C1 segment of cervical spinal cord (tissue), 14 donors: ENCODE measurements at places on chromosomes 7 and 10.

DNA sequence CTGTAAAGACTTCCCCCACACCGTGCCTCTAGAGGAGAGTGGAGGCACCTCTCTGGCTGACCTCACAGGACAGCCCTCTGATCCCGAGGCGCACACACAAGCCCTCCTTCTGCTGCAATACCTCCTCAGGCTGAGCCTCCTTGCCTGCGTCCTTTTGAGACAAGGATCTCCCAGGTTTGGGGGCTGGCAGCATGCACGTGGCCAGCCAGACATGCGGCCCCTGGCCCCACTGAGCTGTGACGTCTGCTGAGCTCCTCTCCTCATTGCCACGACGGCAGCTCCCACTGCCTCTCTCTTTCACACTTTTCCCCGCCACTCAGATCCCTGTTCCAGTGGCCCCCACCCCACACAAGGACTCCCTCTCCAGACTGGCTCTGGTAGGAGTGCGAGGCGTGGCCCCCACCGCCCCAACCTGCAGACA, 12.2 kb upstream of the DNAAF5 start:
- no peak for DNase-seq

DNA sequence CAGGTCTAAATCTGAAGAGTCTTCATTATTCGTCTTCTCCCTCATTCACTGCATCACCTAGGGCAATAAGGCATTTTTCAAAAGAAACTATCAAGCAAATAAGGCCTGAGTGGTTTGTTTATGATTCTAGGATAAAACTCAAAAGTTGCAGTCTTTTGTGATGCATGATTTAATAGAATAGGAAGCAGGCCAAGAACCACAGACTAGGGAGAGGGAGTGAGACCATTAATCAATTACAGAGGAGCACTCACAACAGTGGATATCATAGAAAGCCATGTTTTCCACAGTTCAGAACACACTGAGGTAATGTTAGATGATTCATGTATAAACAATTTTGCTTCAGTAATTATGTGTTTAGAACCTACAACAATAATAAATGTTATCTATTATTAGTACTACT, 87.8 kb upstream of the LRRTM3 start:
- no peak for DNase-seq

- DNase-seq = no peak
Observed at GRCh38 chr7:47597379-47597778, 15.5 kb upstream of the TNS3 start.

- DNase-seq = no peak
Observed at GRCh38 chr10:60267802-60268201, 121.9 kb downstream of the ANK3 start.

DNA sequence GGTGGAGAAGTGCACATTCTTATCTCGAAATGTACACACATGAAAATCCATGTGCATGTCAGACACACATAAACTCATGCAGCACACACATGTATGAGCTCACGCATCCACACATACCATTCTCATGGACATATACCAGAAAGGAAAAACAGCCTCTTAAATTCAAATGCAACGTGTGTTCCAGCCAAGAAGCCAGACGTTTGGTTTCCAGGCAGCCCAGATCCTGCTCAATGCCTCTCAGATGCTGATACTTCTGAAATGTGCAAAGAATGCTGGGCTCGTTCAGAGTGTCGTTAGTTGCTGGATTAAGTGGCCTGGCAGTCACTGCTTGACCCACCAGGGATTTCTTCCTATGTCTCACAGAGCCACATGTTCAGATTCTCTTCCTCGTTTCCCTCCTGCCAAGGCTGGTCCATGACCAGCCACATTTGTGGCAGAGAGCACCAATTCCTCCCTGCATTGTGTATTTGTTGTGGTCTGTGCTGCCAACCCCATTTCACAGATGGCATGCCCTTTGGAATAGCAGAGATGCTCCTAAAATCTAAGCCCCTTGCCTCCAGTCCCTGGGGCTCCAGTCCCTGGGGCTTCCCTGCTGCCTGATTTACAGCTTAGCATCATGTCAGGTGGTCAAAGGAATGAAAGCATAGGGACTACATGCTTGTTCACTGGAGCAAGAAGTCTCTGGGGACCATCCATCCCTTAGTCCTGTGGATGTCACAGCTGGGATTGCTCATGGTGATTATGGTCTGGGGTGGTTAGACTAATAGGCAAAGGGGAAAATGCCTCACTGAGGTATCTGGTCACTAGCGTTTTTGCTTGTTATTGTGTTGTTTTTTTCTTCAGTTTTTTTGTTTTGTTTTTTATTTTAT, 426.6 kb downstream of the PLXNA4 start:
- no peak for DNase-seq

DNA sequence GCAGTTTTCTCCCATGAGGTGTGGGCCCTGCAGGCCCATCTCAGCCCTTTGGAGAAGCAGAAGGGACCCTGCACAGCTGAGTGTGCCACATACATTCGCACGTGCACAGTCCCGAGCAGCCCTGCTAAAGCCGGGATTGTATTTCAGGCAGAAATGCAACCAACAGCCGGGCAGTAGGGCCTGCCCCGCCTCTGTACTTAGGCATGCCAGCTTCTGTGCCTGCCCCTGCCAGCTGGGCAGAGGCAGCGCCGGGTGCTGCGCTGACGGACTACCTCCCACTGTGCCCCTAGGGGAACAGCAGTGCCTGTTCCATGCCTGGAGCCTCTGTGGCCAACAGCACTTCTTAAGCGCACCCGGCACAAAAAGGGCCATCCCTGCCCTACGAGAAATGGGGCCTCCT, 170.3 kb downstream of the NEURL1 start:
- DNase-seq = peak; percentile 67

DNA sequence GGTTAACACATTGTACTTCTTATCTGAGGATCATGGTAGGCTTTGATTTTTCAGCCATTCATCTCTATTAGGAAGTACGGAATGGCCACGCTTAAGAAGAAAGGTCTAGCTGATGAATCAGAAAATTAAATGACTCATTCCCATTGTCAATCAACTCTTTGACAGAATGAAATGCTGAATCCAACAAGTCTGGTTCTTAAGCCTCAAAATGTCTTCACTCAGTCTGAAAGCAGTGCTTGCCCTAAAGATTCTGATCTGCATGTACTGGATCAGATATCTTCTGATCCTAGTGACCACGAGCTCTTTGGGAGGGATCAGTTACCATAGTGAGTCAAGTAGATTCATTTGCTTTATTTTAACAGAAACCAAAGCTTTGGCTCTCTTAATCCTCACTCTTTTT, 5.7 kb upstream of the CELF2 start:
- DNase-seq = no peak

GRCh38 chr10:100730725-100731406, 14.5 kb upstream of the PAX2 start:
- no peak for DNase-seq

DNA sequence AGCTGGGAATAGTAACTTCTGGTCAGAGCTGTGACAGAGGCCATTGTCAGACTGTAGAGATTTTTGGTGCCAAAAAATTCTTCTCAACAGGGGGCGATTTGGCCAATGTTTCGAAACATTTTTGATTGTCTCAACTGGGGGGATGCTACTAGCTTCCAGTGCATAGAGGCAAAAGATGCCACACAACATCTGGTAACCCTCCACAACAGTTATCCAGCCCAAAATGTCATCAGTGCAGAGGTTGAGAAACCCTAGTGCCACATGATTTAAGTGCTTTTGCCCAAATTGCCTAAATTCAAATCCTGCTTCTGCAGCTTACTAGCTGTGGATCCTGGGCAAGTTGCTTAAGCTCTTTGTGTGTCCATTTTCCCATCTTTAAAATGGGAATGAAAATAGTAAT, 71.9 kb downstream of the FZD1 start:
- no peak for DNase-seq

GRCh38 chr10:96609510-96609909, 22.7 kb upstream of the TM9SF3 start:
- DNase-seq = no peak

GRCh38 chr10:3955955-3956617, 171.1 kb upstream of the KLF6 start:
- DNase-seq = no peak

DNA sequence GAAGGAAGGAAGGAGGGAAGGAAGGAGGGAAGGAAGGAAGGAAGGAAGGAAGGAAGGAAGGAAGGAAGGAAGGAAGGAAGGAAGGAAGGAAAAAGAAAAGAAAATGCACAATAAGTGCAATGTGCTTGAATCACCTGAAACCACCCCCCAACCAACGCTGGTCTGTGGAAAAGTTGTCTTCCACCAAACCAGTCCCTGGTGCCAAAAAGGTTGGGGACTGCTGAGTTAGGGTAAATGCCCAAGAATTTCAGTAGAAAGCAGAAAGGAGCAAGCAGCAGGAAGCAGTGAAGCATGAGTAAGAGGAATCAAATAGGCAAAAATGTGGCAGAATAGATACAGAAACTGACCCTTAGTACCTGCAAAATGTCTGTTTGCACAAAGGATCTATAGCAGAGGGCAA, 137.2 kb downstream of the JCAD start:
- no peak for DNase-seq

DNA sequence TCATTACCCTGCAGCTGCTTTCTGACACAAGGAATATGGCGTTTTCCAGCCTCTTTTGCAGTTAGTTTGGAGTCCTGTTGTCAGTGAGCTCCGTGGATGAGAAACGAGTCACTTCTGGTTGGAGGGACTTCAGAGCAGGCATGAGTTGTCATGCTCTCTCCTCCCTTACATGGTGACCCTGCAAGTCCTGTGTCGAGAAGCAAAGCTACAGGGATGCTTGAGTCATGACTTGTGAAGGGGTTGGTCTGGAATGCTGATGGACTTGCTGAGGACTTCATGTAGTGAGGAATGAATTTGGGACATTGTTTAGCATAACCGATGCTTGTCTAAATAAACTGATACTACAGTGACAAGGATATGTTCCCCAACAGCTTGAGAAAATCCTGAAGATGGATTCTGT, 108.8 kb downstream of the ADCYAP1R1 start:
- DNase-seq = no peak

GRCh38 chr7:50166997-50167965, 74.2 kb upstream of the ZPBP start:
- DNase-seq = no peak

- DNase-seq = no peak
Observed at GRCh38 chr10:12158111-12158510, 28.6 kb downstream of the SEC61A2 start.

- no peak for DNase-seq
Observed at GRCh38 chr7:67463983-67464382, 467.4 kb downstream of the TYW1 start.

DNA sequence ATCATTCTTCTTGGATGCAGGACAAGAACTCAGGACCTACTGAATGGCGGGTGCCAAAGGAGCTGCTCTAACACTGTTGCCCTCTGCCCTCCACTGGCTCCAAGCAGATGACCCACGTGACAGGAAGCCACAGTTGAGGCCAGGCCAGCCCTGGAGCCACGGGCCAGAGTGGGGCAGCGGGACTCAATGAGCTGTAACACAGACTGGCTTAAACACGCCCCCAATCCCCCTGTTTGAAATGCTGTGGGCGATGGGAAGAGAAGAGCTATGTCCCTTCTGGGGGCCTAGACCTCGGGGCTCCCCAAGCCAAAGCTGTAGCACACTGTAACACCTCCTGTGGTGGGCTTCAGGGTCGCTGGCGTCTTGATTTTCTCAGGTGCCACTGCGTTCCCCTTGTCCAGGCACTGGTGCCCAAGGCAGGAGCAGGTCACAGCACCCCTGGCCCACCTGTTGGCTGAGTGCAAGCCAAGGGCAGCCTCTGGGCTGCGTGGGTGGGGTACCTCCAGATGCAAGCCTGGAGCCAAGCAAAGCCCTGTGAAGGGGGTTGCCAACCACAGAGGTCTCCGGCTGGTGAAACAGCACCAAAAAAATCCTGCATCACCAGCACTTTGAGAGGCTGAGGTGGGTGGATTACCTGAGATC, 18.6 kb upstream of the ZMIZ2 start:
- DNase-seq = no peak

GRCh38 chr10:3978761-3979160, 193.8 kb upstream of the KLF6 start:
- no peak for DNase-seq

- DNase-seq = no peak
Observed at GRCh38 chr7:124263232-124263827, 230.5 kb upstream of the TMEM229A start.

- no peak for DNase-seq
Observed at GRCh38 chr7:46558482-46559193, 637.6 kb upstream of the IGFBP3 start.

DNA sequence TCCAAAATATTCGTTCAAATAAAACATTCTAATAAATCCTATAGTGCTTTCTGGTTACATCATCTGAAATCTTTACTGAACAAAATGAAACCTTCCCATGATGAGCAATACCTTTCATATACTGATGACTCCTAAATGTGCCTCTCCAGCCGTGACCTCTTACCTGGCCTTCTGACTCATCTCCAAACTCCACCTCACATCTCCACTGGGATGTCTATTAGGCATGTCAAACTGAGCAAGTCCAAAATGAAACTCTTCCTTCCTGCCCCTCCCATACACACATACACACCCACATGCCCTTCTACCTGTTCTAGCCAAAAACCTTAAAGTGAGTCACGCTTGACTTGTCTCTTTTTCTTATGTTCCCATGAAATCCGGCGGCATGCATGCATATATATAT, 22.9 kb downstream of the GSAP start:
- no peak for DNase-seq

GRCh38 chr10:63522995-63523394, 1.8 kb downstream of the REEP3 start:
- DNase-seq = no peak

- no peak for DNase-seq
Observed at GRCh38 chr7:41491308-41491707, 211.6 kb downstream of the INHBA start.

- peak; percentile 17 for DNase-seq
Observed at GRCh38 chr10:113520690-113521474, 32.0 kb upstream of the HABP2 start.

- DNase-seq = no peak
Observed at GRCh38 chr7:81482600-81483186, 287.2 kb downstream of the HGF start.

DNA sequence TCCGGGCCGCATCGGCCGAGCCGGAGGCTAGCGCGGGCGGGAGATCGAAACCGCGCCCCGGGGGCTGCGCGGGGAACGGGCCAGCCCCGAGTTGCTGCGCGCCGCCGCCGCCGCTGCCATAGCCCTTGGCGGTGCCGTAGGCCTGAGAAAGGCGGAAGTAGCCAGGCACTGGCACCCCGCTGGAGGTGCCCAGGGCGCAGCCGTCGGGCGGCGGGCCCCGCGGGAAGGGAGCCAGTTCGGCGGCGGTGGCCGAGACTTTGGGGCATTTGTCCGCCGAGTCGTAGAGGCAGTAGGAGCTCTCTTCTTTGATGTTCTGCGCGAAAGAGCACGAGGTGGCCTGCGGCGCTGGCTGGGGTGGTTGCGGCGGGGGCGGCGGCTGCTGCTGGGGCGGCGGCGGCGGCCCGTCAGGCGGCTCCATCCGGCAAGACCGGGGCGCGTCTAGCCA, 587 bp downstream of the HOXA10 start:
- no peak for DNase-seq
